Upper lobe of left lung (tissue), 6 donors: ENCODE measurements at places on chromosomes 11 and 22.
A peak's percentile ranks its signal among the peaks of the same experiment; 100 is the strongest.

- DNase-seq: no peak
These were observed 37.7 kb upstream of the LRRC55 start for GRCh38 chr11:57144075-57144474.

GRCh38 chr11:74009675-74010305, 905 bp upstream of the UCP3 start:
- DNase-seq: no peak

GRCh38 chr11:863023-863909, 20.6 kb downstream of the TSPAN4 start:
- DNase-seq: no peak

- no peak for DNase-seq
These were observed 2423.4 kb downstream of the LRRC4C start for GRCh38 chr11:39036021-39036420.

- DNase-seq: no peak
These were observed 123.4 kb downstream of the CTTN start for GRCh38 chr11:70521475-70522308.

DNA sequence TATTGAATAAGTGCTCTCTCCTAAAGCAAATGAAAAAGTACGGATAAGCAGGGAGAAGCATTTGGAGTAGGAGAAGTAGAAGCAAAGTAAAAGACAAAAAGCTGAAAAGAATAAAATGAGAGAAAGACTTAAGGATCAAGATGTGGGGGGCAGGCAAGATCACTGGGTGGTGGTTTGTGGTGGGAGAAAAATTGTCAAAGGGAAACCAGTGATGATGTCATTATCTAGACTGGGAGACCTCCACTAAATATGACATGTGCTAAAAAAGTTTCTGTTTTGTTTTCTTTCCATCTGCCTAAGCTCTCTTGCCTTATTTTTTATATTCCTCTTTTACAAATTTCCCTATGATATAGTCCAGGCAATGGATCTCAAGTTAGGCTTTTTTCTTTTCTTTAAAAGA, 14.8 kb upstream of the MAML2 start:
- DNase-seq: no peak

GRCh38 chr22:37351232-37351631, 68.9 kb downstream of the CYTH4 start:
- no peak for DNase-seq

GRCh38 chr11:66607126-66607834, 9.2 kb upstream of the RBM14 start:
- no peak for DNase-seq

- no peak for DNase-seq
These were observed 217.8 kb upstream of the TBCEL start for GRCh38 chr11:120805960-120806555.

DNA sequence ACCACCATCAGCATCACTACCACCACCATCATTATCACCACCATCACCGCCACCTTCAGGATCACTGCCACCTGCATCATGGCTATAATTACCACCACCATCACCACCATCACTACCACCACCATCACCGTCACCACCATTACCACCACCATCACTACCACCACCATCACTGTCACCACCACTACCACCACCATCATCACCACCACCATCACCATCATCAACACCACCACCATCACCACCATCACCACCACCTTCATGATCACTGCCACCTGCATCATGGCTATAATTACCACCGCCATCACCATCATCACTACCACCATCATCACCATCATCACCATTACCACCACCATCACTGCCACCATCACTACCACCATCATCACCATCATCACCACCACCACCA, 23.5 kb downstream of the CACNG2 start:
- DNase-seq: no peak

DNA sequence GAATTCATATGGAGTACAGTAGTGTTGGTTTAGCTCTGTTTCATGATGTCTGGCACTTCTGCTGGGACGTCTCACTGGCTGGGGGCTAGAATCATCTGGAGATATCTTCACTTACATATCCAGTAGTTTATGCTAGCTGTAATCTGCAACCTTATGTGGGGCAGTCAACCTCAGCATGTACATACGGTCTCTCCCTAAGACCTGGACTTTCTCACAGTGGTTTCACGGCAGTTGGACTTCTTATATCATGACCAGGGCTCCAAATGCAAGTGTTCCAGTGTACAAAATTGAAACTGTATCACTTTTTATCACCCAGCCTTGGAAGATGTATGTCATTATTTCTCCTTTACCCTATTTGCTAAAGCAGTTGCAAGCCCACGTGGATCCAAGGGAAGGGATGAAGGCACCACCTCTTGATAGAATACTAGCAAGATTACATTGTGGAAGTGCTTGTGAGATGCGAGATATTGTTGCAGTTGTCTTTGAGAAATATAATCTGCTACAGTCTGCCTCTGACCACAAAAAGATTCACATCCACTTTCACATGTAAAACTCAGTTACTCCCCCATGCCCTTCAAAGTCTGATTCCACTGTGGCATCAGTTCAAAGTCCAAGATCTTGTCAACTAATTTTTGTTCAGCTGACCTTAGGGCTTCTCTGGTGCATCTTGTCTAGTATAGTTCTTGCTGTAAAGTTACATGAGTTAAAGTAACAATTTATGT, 316.6 kb upstream of the NCAM1 start:
- DNase-seq: no peak

- peak; percentile 58 for DNase-seq
These were observed 67.1 kb upstream of the WNT7B start for GRCh38 chr22:46043816-46044620.

DNA sequence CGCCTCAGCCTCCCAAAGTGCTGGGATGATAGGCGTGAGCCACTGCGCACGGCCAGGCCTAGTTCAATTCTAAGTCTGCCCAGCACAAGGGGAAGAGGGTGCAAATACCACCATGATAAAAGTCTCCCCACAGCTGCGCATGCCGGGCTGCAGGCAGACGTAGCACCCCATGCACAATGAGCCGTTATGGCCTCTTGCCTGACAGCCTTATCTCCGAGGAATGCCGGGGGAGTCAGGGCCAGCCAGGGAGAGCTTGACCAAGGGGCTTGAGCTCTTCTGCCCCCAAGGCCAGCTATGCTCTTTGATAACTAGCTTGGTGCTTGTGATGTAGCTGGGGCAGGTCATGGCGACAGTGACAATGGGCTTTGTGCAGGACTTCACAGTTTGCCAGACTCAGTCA, 13.7 kb upstream of the SCUBE1 start:
- peak; percentile 35 for DNase-seq

GRCh38 chr22:39556970-39557841, 13.3 kb upstream of the CACNA1I start:
- no peak for DNase-seq

GRCh38 chr11:13026722-13027121, 17.6 kb downstream of the RASSF10 start:
- no peak for DNase-seq

DNA sequence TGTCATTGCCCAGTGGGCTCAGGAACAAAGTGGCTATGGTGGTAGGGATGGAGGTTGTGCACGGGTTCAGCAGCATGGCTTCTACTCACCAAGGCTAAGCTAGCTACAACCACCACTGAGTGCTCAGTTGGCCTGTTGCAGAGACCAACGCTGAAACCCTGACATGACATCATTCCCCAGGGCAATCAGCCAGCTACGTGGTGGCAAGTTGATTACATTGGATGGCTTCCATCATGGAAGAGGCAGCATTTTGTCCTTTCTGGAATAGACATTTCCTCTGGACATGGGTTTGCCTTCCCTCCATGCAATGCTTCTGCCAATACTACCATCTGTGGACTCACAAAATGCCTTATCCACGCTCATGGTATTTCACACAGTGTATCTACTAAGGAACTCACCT, 634.3 kb downstream of the OPCML start:
- no peak for DNase-seq

DNA sequence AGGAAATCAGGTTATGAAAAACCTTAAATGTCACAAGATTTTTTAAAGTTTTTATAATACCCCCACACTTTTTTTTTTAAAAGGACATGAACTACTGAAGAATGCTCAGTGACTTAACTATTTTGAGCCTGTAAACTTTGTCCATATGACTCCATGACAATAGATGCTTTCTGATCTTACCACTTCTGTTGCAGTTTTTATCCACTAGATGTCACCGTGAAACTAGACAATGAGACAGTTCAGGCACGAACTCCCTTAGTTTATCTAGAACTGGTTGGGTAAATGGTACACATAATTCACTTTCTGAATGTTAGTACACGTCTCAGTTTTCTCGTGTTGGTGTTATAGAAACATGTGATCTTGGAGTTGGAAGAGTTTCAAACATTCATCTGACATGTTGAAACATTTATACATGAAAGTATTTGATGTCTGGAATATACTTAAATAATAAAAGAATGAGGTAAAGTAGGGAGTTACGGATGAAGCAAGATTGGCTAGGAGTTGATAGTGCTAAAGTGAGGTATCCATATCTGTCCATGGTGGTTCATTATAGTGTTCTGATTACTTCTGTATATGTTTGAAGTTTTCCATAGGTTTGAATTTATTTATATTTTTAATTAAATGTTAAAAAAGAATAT, 8.1 kb downstream of the CCDC15 start:
- DNase-seq: no peak

GRCh38 chr22:45906946-45907345, 70.0 kb downstream of the WNT7B start:
- peak; percentile 81 for DNase-seq

DNA sequence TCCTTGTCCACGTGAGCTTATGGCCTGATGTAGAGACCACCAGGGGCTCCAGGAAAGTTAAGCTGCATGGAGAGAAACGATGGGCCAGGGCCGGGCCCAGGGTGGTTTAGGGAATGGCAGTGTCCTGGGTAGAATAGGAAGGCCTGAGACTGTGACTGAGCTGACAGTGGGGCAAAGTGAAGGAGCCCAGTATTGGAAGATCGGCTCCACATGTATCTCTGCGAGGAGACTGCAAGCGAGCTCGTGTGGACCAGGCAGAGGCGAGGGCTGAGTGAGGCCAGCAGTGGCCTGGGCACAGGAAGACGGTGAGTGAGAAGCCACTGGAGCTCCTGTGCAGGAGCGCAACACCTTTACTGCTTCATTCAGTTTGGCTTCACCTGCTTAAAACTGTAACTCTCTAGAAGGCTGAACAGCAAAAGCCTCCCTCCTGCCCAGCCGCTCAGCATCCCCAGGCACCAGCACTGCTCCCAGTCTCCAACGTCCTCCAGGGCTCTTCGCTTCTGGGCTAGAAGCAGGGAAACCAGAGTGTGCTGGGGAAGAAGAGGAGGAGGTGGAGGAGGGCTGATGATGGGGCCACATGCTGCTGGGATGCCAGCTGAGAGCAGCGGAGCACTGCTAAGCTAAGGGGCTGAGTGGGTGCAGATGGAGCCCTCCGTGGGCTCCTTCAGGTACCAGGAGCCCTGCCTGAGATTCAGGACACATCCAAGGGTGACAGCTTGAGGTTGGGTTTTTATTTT, 13.5 kb downstream of the TCIRG1 start:
- DNase-seq: no peak

GRCh38 chr11:46003572-46003971, 81.1 kb downstream of the LARGE2 start:
- DNase-seq: no peak

DNA sequence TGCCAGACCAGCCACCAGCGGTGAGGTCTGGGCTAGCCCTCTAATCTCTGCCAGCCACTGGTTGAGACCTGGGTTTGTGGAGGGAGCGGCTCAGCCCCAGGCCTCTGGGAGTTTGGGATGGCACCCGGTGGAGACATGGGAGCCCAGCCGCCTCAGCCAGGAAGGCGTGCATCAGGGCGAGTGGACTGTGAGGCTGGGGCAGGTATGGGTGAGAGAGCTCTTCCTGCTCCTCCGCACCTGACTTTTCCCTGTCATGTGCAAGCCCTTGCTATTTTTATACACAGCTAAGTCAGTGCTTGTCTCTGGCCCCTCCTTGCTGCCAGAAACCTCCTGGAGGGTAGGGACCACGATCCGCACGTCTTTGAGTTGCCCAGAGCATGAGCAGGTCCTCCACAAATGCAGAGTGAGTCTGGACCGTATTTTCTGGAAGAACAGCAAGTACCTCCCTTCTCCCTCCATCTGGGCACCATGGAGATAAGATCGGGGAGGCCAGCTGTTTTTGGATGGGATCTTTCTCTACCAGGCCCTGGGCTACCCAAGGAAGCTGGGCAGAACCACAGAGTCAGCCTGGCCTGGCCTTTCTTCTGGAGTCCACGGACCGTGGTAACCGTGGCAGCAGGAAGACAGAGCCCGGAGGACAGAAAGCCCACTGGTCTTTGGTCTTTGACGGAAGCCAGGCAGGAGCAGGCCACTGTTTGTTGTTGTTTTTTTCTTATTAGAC, 53.3 kb downstream of the IGLL1 start:
- DNase-seq: no peak

DNA sequence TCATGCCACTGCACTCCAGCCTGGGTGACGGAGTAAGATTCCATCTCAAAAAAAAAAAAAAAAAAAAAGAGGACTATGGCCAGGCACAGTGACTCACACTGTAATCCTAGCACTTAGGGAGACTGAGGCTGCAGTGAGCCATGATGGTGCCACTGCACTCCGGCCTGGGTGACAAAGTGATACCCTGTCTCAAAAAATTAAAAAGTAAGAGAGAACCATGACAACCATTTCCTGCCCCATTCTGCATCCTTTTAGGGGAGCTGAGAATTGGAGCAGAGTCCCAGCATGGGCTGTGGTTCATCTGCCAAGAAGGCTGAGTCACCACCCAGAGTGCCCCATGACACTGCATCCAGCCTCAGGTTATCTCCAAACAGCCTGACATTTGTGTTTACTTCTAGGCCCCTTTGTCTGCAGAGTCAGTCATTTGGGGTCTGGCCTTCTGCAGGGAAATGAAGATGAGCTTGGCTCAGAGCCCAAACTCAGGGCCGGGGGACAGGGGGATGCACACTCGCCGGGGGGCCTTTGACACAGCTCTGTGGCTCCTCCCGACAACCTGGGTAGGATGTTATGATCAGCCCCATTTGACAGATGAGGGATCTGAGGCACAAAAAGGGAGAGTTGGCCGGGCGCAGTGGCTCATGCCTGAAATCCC, 4.7 kb downstream of the CSDC2 start:
- peak; percentile 30 for DNase-seq

- no peak for DNase-seq
These were observed 13.4 kb downstream of the CPT1A start for GRCh38 chr11:68828155-68828931.

- DNase-seq: no peak
These were observed 16.6 kb upstream of the BDNF start for GRCh38 chr11:27716835-27717234.

DNA sequence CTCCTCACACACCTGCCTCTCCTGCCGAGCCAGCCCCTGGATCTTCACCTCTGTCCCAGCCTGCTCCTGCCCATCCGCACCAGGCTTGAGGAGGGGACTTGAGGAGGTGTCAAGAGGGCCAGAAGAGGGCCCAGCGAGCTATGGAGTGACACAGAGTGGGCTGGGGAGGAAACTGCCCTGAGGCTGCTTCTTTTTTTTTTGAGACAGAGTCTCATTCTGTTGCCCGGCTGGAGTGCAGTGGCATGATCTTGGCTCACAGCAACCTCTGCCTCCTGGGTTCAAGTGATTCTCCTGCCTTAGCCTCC, 21.9 kb upstream of the CDON start:
- no peak for DNase-seq

- DNase-seq: no peak
These were observed 47.5 kb upstream of the PICALM start for GRCh38 chr11:86116386-86116726.
